Thoracic aorta endothelial cell (primary cell): ENCODE measurements at places on chromosomes 6 and 20. TPM values are rescaled to one million over a fixed set of nuclear protein-coding genes. Genes with fewer than 3 reads are reported as not detected.

Gene PPP1R3G
- 0.36 and 0.40 TPM in 2 replicates for total RNA-seq

Gene BANF2
- not detected in 2 replicates for total RNA-seq

Gene METTL24
- total RNA-seq, result not detected in 2 replicates

Gene RNF182
- total RNA-seq, result 0.14 and 0.40 TPM in 2 replicates

Gene SIRPB2
- total RNA-seq, result 0.79 and 1.3 TPM in 2 replicates

Gene SOBP
- total RNA-seq, result 3.7 and 6.0 TPM in 2 replicates

Gene CLVS2
- not detected in 2 replicates for total RNA-seq

Gene XKR7
- not detected in 2 replicates for total RNA-seq
